ENCODE measurements at places on chromosomes 1 and 21. TPM values are rescaled to one million over a fixed set of nuclear protein-coding genes. Genes with fewer than 3 reads are reported as not detected.

KIAA0040 gene
- total RNA-seq = 25.8 TPM

PROX1 gene
- 2.6 TPM for total RNA-seq

DNA sequence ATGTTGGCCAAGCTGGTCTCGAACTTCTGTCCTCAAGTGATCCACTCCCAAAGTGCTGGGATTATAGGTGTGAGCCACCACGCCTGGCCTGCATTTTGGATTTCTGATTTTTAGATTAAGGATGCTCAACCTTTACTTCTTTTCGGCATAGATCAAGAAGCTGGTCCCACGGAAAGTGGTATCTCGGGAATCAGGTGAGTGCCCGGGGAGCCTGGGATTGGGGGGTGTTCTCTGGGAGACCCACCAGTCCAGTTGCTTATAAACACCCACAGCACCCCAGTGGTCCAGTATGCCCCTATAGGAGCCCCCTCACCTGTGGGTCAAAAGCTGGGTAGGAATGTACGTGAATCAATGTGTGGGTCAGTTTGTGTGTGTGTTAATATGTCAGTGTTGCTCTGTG, 3.2 kb downstream of the SH3D21 start:
- peak; percentile 29 for DNase-seq

GRCh38 chr1:166383635-166384346, 217.0 kb upstream of the FAM78B start:
- no peak for DNase-seq

DNA sequence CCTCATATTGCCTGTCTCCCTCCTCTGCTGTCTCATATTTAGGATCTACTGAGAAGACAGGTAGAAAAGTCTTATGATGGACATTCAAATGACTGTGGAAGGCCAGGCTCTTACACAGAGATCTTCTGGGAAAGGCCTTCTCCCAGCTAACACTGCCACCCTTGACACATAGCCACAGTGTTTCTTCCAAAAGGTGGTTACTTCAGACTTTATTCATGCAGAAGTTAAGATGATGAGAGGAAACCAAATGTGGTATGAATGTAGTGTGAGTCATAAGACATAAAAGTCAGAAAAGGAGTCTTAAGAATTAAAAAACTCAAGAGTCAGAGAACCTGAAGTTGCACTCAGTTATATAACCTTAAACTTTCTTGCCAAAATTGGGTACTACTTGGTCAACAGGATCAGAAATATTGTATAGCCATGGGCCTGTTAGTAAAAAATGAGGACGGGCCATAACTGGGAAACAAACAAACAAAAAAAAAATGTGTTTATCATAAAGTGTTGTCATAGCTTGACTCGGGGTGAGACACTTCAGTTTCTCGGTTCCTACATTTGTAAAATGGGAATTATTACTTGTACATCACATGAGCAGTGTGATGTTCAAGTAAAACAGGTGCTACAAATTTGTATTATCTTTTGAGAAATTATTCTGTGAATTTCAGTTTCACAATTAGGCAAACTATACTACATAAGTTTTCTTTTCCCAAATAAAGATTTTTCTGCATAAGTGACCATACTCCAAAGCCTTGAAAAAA, 1.2 kb upstream of the DENND1B start:
- no peak for DNase-seq

- no peak for DNase-seq
Observed at GRCh38 chr1:201708085-201708512, 120.9 kb upstream of the IPO9 start.

GRCh38 chr21:45162809-45163208, 88.4 kb downstream of the ADARB1 start:
- DNase-seq = no peak
